ENCODE measurements at places on chromosomes 13 and 19. TPM values are rescaled to one million over a fixed set of nuclear protein-coding genes. Genes with fewer than 3 reads are reported as not detected.

The WDR87 gene
- not detected for total RNA-seq

The HIPK4 gene
- total RNA-seq = not detected

- peaks cover 82% of the 10 kb centered on the region for H3K4me1 ChIP-seq
- peak overlapping the region; percentile 85 for H3K27ac ChIP-seq
Measured at GRCh38 chr13:39417131-39417530, 185.9 kb downstream of the LHFPL6 start.

The LYPD5 gene
- total RNA-seq = 1.3 TPM

GRCh38 chr19:19372656-19373416, 32.6 kb upstream of the GATAD2A start:
- H3K36me3 ChIP-seq = no peaks in the 10 kb centered on the region
- DNase-seq = peak; percentile 66
- H3K27ac ChIP-seq = peak overlapping the region; percentile 87
- H3K27me3 ChIP-seq = no peaks in the 10 kb centered on the region
- peak overlapping the region; percentile 35 for H3K4me3 ChIP-seq

DNA sequence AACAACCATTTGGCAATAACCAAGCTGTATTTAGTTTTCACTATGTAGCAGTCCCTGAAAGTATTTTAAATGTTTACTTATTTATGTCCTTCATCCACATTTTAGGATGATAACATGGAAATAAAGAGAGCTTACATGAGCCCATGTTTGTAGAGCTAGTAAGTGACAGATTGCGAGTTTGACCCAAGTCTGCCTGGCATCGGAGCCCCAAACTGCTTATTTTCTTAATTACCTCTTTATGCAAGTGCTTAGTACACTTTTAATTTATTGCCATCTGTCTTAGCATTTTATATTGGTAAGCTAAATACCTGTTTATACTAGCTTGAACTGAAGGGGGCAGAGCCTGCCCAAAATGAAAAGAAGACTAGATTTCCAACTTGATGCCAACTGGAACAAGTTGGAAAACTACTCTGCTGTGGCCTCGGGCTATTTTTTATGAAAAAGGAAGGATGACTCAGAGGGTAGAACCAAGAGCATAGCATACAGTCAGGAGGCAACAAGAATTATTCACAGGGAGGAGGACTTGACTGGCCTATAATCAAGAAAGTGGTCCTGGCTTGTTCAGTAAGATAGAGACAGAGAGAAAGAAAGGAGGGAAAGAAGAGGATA, 150.2 kb downstream of the NDFIP2 start:
- no peaks in the 10 kb centered on the region for H3K36me3 ChIP-seq
- H3K4me1 ChIP-seq = peaks cover 1% of the 10 kb centered on the region
- H3K27me3 ChIP-seq = no peaks in the 10 kb centered on the region
- no peak for DNase-seq
- H3K27ac ChIP-seq = peak overlapping the region; percentile 47
- no peak overlapping the region for H3K4me3 ChIP-seq

GRCh38 chr19:41795031-41795461, 1.3 kb upstream of the CEACAM3 start:
- no peaks in the 10 kb centered on the region for H3K4me1 ChIP-seq
- H3K27ac ChIP-seq = no peak overlapping the region
- peaks cover 93% of the 10 kb centered on the region for H3K27me3 ChIP-seq
- H3K36me3 ChIP-seq = no peaks in the 10 kb centered on the region

The CYSLTR2 gene
- total RNA-seq = 7.6 TPM

- peaks cover 55% of the 10 kb centered on the region for H3K27me3 ChIP-seq
- no peak overlapping the region for H3K27ac ChIP-seq
- H3K36me3 ChIP-seq = no peaks in the 10 kb centered on the region
- no peaks in the 10 kb centered on the region for H3K4me1 ChIP-seq
- DNase-seq = no peak
- no peak overlapping the region for H3K4me3 ChIP-seq
Measured at GRCh38 chr13:51213173-51213728, 8.9 kb upstream of the FAM124A start.

The NALCN gene
- total RNA-seq = 8.3 TPM

- no peak overlapping the region for H3K4me3 ChIP-seq
- DNase-seq = no peak
- peaks cover 15% of the 10 kb centered on the region for H3K4me1 ChIP-seq
- no peaks in the 10 kb centered on the region for H3K36me3 ChIP-seq
- peak overlapping the region; percentile 83 for H3K27ac ChIP-seq
Measured at GRCh38 chr13:48144413-48145035, 49.6 kb upstream of the MED4 start.

GRCh38 chr19:12111176-12111575, 29.0 kb downstream of the ZNF20 start:
- no peak for DNase-seq
- no peaks in the 10 kb centered on the region for H3K4me1 ChIP-seq
- no peak overlapping the region for H3K4me3 ChIP-seq

DNA sequence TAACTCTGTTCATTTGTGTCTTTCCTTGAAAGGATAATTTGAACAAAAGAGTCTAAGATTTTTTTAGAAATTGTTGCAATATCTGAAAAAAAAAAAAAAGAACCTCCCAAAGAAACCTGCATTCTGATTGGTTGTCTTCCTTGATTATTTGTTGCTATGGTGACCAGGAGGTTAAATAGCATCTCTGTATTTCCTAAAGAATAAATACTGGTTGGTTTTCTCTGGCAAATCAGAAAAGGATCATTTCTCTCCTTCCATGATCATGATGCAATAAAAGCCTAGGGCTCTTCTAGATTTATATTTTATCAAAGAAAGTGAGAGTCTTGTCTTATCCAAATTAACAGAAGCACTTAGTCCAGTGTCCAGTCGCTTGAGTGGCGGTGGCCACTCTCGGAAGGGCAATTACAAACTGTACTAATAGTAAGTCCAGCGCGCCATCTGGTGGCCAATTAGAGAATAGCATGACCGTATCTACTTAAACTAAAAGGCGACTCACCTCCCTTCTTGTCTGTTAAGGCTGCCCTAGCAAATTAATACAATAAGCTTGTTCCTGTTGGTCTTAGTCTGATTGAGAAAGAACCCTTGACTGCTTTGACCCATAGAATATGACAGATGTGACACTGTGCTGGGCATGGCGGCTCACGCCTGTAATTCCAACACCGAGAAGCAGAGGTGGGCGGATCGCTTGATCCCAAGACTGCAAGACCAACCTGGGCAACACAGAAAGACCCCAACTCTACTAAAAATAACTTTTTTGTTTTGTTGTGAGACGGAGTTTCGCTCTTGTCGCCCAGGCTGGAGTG, 47.0 kb upstream of the PNMA8B start:
- no peak overlapping the region for H3K27ac ChIP-seq
- no peaks in the 10 kb centered on the region for H3K27me3 ChIP-seq
- DNase-seq = peak; percentile 88
- H3K4me3 ChIP-seq = no peak overlapping the region

GRCh38 chr19:10574462-10574861, 5.7 kb upstream of the CDKN2D start:
- no peak for DNase-seq
- no peak overlapping the region for H3K27ac ChIP-seq
- H3K4me3 ChIP-seq = no peak overlapping the region

The ADAMTSL5 gene
- 36.8 TPM for total RNA-seq

The IFNL1 gene
- not detected for total RNA-seq

The AMER2 gene
- total RNA-seq = not detected

DNA sequence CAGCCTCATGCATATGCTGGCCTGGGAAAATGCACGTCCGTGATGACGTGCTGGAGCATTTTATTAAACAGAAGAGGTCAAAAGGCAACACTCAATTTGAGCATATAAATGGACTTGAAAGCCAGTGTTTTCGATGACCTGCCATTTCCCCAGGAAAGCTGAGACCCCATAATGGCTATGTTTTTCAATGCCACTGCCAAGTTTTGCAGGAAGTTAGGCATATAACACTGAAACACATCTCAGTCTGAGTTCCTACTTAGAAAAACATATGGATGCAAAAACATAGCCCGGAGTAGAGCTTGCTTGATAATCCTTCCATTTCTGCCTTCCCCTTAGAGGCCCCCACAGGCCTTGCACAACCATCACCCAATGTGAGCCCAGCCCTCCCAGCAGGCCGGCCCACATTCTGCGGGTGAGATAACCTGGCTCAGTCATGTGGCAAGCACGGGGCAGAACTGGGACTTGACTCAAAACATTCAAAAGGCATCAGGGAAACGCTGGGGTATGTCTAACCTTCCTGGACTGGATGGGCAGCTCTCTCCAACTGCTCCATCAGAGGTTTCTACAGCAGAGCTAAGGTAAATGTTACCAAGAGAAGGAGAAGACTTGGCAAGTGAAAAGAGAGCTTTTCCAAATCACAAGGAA, 24.9 kb downstream of the EPS15L1 start:
- no peaks in the 10 kb centered on the region for H3K27me3 ChIP-seq
- H3K4me1 ChIP-seq = peaks cover 91% of the 10 kb centered on the region
- peaks cover 4% of the 10 kb centered on the region for H3K36me3 ChIP-seq

The RINL gene
- total RNA-seq = 3.7 TPM

The POSTN gene
- 52.1 TPM for total RNA-seq

DNA sequence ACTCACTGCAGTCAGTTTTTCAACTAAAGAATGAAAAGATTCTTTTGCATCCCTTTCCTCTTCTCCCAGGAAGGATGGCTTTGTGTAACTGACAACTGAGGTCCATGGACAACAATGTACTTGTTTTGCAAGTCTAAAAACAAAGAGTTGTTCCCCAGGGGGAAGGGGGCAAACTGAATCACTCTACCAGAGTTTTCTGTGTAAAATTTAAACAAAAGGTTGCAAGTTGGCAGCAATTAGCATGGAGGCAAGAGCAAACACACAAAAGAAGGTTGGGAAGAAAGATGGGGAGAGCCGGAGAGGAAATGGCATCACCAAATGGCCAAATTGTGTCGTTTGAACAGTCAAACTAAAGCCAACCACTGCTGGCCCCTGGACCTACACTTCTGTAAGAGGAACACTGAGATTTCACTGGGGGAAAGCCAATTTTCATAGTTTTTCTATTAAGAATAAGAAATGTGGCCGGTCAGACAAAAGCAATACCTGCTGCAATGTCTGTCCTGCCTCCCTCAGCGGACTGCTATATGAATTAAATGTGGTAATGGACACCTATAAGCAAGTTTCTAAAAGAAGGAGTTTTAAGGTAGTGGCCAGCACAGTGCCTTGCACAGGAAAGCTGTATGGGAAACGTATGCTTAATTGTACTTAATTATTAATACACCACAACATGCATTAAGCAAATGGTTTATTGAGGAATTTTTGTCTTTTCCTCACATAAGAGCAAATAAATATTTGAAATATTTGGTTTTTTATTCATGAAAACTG, 16.1 kb upstream of the SACS start:
- H3K4me3 ChIP-seq = no peak overlapping the region
- DNase-seq = no peak
- H3K27me3 ChIP-seq = no peaks in the 10 kb centered on the region
- H3K27ac ChIP-seq = no peak overlapping the region

The GSX1 gene
- total RNA-seq = not detected

The ZNF599 gene
- 4.4 TPM for total RNA-seq

The ZNF578 gene
- total RNA-seq = 2.4 TPM

DNA sequence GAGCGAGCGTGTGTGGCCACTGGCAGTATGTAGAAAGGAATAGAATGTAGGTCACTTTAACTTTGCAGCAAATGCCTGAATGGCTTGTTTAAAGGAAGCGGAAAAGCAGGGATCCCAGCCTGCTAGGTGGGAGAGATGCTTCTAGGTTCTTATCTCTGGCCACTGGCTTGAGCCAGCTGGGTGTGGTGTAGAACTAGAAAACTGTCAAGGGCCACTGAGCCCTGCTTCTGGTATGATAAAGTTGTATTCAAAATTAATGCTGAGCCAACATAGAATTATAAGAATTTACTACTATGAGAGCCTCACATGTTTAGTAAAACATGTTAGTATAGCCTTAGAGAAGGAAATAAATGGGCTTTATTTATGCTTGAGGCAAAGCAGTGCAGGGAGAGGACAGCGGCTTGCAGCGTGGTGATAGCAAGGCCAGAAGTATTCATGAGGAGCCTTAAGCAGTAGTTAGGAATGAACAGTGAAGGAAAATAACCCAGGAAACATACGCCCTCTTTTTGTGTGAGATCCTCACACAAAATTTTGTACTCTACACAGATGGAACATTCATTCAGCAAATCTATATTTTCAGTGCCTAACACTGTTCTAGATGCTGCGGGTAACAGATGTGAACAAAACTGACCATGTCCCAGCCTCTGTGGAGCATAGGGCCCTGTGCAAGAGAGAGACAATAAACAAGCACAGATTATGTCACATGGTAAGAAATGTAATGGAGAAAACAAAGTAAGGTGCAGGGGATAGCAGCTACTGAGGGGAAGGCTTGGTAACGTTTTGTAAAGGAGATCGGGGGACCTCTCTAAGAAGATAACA, 863.2 kb downstream of the DIAPH3 start:
- H3K4me1 ChIP-seq = no peaks in the 10 kb centered on the region
- no peak for DNase-seq
- no peak overlapping the region for H3K27ac ChIP-seq

The CRB3 gene
- total RNA-seq = not detected

The CEACAM21 gene
- 0.60 TPM for total RNA-seq

The C1QTNF9B gene
- 2.1 TPM for total RNA-seq

The ZNF333 gene
- 6.5 TPM for total RNA-seq

GRCh38 chr13:81987677-81988357, 1646.9 kb upstream of the SPRY2 start:
- H3K4me1 ChIP-seq = no peaks in the 10 kb centered on the region
- no peak for DNase-seq
- H3K36me3 ChIP-seq = no peaks in the 10 kb centered on the region

DNA sequence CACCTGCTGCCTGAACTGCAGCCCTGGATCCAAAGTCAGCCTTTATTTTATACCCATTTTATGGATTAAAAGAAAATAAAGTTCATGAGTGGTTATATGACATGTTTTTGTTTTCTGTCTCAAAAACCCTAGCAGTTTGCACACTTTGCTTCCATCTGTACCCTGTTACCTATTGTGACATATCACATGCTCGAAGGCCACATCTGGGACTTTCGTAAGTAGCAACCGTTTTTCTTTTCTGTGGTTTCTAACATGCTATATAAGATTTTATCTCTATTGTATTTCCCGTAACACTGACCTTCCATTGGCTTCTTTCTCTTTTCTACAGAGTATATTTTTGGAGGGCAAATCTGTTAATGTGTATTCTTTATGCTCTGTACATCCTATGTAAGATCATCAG, 1007.2 kb downstream of the PCDH9 start:
- H3K27me3 ChIP-seq = no peaks in the 10 kb centered on the region
- no peaks in the 10 kb centered on the region for H3K4me1 ChIP-seq
- no peaks in the 10 kb centered on the region for H3K36me3 ChIP-seq
- no peak overlapping the region for H3K4me3 ChIP-seq

The ZNF576 gene
- 11.3 TPM for total RNA-seq

The OR4F17 gene
- total RNA-seq = not detected

DNA sequence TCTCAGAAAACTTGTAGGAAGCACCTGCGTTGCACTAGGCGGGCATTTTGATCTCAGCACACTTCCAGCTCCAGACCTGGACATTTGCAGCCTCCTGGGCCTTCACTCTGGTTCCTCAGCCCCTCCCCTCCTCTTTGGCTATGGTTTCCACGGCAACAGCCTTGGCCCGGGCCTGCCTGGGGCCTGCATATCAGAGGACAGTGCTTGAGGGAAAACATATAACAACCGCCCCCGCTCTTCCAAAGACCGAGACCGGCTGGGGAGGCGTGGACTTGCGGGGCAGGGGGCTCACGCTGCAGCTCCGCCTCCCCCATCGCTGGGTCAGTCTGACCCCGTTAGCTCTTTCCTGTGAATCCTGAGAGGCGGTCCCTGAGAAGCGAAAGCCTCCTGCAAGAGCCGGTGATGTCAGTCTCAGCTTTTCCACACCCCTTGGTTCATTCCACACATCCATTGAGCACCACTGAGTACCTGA, 125.7 kb upstream of the PEG3 start:
- H3K36me3 ChIP-seq = no peaks in the 10 kb centered on the region
- no peaks in the 10 kb centered on the region for H3K4me1 ChIP-seq
- H3K27ac ChIP-seq = no peak overlapping the region
- peaks cover 64% of the 10 kb centered on the region for H3K27me3 ChIP-seq
- H3K4me3 ChIP-seq = no peak overlapping the region

The C19orf12 gene
- total RNA-seq = 48.6 TPM

Data from left ventricle myocardium inferior (tissue), 1 donor.